ENCODE measurements at places on chromosomes 4 and X.

- no peaks in the 10 kb centered on the region for H3K36me3 ChIP-seq
- H3K4me1 ChIP-seq = no peaks in the 10 kb centered on the region
- H3K4me3 ChIP-seq = no peak overlapping the region
- DNase-seq = no peak
- H3K27me3 ChIP-seq = no peaks in the 10 kb centered on the region
Measured at GRCh38 chr4:152278505-152279233, 257.2 kb downstream of the FBXW7 start.

DNA sequence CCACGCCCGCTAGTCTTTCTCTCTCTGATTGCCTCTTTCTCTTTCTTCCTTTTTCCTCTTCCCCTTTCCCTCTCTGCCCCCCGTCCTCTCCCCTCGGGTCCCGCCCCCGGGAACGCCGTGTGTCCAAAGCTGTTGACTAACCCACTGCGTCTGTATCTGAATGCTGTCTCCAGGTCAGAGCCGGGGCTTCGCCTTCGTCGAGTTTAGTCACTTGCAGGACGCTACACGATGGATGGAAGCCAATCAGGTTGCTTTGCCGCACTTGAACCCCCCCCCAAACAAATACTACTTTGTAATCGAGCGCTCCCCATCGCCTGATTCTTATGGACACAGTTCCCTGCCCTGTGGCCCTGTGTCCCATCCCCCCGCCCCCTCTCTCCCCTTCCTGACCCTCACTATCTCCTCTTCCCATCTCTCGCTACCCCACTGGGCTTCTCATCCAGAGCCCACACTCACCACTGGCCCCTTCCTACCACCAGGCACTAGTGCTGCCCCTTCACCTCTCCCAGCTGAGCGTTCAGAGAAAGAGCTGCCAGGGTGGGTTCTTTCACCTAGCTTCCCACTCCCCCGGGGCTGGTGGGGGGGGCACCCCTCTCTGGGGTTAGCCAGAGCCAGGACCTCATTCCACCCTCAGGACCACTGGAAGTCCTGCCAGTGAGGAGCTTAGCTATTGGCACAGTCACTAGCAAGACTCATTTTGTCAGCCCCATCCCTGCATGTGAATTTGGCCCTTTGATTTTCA, 18.6 kb upstream of the UBA1 start:
- H3K36me3 ChIP-seq = peaks cover 49% of the 10 kb centered on the region
- H3K27ac ChIP-seq = no peak overlapping the region
- no peak overlapping the region for H3K4me3 ChIP-seq
- no peaks in the 10 kb centered on the region for H3K27me3 ChIP-seq

DNA sequence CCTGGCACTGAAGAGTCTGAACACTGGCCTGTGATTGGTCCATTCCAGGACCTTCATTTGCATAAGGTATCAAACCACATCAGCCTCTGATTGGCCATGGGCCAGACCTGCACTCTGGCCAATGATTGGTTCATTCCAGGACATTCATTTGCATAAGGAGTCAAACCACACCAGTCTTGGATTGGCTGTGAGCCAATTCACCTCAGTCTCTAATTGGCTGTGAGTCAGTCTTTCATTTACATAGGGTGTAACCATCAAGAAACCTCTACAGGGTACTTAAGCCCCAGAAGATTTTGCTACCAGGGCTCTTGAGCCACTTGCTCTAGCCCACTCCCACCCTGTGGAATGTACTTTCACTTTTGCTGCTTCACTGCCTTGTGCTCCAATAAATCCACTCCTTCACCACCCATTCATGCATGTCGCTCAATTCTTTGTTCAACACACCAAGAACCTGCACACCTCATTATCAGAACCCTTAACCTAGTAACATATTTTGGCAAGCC, 14.2 kb upstream of the HERC5 start:
- no peak overlapping the region for H3K4me3 ChIP-seq
- DNase-seq = no peak

GRCh38 chr4:184573701-184574100, 75.5 kb downstream of the CASP3 start:
- H3K27me3 ChIP-seq = no peaks in the 10 kb centered on the region
- DNase-seq = no peak
- no peak overlapping the region for H3K4me3 ChIP-seq
- no peaks in the 10 kb centered on the region for H3K36me3 ChIP-seq
- no peak overlapping the region for H3K27ac ChIP-seq
- no peaks in the 10 kb centered on the region for H3K4me1 ChIP-seq

DNA sequence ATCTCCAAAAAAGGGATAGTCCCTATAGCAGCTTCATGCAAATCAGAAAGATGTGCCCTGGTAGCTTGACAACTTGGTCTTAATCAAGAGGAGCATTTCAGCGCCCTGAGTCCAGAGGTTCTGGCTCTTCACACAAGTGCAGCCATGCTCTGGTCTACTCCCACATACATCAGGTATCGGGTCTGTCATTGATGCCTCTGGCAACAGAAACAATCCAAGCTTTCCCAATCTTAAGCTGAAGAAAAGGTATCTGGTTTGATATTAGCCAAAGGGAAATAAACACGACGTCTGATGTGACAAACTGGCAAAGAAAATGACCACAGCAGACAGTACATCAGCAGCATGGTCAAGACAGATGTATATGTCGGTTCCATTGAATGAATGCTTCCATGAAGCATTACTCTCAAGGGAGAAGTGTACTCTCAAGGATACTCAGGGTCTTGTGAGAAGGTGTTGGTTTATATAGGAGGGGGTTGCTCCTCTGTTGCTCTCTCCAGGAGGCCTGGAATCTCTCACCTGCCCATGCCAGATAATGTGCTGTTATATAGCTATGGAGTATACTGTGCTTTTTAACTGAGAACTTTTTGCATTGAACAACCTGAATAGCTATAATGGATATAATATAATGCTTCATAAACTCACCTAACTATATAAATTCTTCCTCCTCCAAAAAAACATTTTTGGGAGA, 879.6 kb upstream of the PCDH10 start:
- no peak for DNase-seq
- H3K4me3 ChIP-seq = no peak overlapping the region
- no peaks in the 10 kb centered on the region for H3K4me1 ChIP-seq
- H3K36me3 ChIP-seq = no peaks in the 10 kb centered on the region
- H3K27ac ChIP-seq = no peak overlapping the region
- no peaks in the 10 kb centered on the region for H3K27me3 ChIP-seq

- no peak overlapping the region for H3K4me3 ChIP-seq
- H3K27me3 ChIP-seq = peaks cover 14% of the 10 kb centered on the region
- H3K4me1 ChIP-seq = no peaks in the 10 kb centered on the region
- no peak for DNase-seq
- no peak overlapping the region for H3K27ac ChIP-seq
Measured at GRCh38 chrX:30982467-30982866, 89.4 kb downstream of the FTHL17 start.

DNA sequence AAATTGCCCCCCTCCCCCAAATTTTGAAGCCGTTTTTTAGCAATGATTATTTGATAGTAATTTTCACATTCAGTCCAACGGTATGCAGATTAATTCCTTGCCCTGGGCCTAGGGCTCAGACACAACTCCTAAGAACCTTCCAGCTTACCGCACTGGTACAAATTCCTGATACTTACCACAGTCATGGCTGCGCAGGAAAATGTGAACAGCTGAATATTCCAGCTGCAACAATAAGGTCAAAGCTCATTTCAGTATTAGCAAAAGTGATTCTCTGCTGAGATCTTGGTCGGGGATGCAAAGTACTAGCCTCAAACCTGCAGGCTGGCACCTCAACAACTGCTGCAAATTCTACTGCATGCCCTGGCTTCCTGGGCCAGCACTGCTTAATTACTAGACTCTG, 3.0 kb downstream of the ATP11C start:
- H3K27me3 ChIP-seq = no peaks in the 10 kb centered on the region
- peak overlapping the region; percentile 92 for H3K4me3 ChIP-seq
- no peak for DNase-seq
- no peak overlapping the region for H3K27ac ChIP-seq

DNA sequence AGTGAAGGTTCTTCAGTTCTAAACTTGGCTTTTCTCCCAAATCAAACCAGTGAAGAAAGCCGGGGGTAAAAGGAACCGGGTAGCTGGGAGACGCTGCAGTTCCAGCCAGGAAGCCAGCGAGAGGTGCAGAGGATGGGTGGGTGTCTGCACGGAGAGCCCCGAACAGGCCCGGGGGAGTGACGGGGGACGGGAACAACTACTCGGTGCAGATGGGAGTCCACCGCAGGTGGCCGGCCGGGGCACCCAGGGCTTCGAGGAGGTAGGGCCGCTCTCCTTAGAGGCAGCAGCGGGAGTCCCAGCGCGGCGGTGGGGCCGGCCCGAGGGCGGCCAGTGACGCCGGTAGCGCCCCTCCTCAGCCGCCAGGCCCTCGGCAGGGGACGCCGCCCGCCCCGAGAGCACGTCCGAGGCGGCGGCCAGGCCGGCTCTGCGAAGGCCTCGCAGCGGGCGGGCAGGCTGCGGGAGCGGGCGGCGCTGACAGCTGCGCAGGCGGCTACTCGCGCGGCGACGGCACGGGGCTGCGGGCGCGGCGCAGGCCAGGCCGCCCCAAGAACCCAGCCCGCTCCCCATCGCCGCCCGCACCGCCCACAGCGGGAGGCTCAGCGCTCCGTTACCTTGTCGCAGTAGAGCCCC, 449 bp downstream of the FBXL5 start:
- H3K27me3 ChIP-seq = no peaks in the 10 kb centered on the region
- H3K36me3 ChIP-seq = peaks cover 21% of the 10 kb centered on the region
- peak overlapping the region; percentile 98 for H3K4me3 ChIP-seq
- peak; percentile 18 for DNase-seq
- H3K4me1 ChIP-seq = peaks cover 31% of the 10 kb centered on the region
- H3K27ac ChIP-seq = peak overlapping the region; percentile 94

DNA sequence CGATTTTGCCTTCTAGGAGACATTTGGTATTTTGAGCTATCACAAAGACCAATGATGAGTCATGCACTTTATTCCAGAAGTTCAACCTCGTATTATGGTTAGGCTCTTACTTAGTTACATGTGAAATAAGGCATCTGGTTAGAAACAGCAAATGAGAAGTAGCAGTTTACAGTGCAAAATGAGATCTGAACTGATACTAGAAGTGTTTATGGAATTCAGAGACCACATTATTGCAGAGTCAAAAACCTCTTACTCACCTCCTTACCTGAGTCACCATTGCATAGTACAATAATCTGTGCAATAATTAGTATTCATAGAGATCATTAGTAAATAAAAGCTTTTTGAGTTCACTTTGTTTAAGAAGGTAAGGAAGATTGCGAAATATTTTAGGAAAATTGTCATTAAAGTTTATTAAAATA, 38.7 kb downstream of the SEC24B start:
- no peaks in the 10 kb centered on the region for H3K27me3 ChIP-seq
- no peak overlapping the region for H3K27ac ChIP-seq
- H3K4me3 ChIP-seq = no peak overlapping the region
- peaks cover 34% of the 10 kb centered on the region for H3K36me3 ChIP-seq

Measured in effector memory CD8-positive, alpha-beta T cell (primary cell).